NCI-H2171 (cell line): ENCODE measurements at places on chromosomes 3 and 15.

DNA sequence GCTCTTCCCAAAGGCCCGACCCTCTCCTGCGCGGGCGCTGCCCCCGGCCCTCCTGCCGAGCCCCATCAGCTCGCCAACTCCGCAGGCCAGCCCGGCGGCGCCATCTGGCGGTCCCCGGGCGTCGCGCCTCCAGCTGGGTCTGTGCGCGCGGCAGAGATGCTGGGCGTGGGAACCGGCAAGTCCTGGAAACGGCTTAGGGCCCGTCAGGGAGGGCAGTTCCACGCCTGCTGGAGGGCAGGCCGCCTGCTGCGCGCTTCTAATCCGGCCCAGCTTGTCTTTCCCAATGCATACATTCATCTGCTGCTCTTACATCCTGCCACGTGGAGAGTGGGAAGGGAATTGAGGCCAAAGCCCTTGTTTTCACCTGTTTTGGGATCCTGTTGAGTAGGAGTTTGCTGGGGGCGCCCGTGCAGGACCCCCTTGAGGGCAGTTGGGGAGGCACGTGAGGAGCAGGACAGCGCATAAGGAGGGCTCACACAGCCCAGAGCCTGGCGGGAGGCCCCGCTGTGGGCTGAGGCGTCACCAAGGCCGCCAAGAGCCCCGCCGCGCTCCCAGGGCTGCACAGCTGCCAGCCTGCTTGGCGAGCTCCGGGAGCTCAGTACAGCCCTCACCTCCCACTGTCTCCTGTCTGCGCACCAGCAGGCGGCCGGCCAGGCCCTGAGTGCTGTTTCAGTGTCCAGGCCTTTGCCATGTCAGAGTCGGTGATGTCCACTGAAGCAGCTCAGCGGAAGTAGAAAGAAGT is 165.6 kb downstream of the NSMCE3 start:
- no peak for DNase-seq

GRCh38 chr3:10300087-10300486 is 7.3 kb upstream of the GHRL start:
- DNase-seq, result no peak

- DNase-seq, result no peak
Measured at GRCh38 chr3:64548200-64548889, 139.5 kb downstream of the ADAMTS9 start.

DNA sequence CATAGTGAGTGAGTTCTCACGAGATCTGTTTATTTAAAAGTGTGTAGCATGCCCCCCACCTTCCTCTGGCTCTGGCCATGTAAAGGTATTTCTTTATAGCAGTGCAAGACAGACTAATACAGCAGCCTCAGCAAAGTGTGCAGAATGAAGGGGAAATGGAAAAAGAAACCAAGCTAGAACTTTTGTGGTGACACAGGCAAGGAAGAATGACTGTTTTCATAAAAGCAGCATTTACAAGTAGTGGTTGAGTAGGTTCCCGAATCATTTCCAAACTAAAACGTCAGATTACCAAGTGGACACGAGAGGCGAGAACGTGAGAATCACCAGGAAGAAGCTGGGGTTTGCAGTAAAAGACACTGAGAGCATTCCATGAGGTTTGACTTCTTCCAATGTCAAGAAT is 100.2 kb upstream of the AKAP13 start:
- no peak for DNase-seq

DNA sequence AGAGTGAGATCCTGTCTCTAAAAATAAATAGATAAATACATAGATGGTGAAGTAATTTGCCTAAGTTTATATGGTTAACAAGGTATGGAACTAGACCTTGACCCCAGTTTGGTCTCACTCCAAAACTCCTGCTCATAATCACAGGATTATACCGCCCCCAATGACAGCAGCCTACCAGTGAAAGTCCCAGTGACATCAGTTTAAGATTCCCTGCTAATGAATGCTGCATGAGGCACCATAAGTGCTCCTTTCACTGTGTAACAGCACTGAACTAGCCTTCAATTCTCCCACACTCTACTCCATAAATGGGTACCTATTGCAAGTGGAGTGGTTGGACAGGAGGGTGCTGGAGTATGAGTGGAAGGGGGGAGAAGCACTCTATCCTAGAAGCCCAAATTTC is 23.7 kb upstream of the THSD4 start:
- no peak for DNase-seq

DNA sequence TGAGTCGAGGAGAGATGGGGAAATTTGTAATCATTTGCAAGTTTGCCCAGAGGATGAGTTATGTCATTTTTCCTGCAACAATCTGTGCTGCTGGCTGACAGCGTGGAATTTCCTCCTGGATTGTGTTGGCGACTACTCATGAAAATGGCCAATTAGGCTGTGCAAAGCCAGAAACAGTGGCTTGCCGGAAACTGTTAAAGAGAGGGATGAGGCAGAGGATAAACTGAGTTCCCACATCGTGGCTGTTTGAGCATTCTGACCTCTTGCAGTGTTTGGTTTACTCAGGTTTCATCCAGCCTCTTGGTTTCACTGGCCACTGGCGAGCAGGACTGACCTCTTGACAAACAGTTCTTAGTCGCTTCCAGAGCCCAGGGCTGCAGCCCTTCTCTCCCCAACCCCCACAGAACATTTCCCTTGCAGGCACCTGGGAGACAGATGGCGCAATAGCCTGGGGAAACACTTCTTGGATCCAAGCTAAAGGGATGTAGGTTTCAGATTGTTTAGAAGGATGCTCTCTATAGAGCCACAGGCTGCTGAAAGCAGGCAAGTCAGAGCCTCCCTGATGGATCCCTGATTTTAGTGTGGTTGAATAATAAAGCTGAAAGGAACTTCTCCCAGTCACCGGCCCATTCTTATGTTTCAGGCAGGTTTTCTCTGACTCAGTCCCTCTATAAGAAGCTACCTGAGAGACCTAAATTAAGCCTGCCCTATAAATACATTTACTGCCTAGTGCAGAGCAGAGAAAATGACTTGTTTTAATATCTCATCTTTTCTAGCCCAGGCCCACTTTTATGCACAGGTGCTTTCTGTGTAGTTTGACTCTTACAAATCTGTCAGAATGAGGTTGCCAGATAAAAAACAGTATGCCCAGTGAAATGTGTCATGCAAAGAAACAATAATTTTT is 92.8 kb upstream of the UBE2E1 start:
- DNase-seq, result peak; percentile 22

DNA sequence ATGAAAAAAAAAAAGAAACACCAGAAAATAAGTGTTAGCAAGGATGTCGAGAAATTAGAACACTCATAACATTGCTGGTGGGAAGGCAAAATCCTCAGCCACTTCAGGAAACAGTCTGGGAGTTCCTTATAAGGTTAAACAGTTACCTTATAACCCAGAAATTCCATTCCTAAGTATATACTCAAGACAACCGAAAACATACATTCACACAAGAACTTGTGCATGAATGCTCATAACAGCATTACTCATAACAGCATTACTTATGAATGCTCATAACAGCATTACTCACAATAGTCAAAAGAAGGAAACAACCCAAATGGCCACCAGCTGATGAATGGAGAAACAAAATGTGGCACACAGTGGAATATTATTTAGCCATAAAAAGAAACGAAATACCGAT is 34.8 kb upstream of the DCP1A start:
- no peak for DNase-seq

GRCh38 chr3:154616298-154616697 is 186.3 kb upstream of the GPR149 start:
- no peak for DNase-seq

DNA sequence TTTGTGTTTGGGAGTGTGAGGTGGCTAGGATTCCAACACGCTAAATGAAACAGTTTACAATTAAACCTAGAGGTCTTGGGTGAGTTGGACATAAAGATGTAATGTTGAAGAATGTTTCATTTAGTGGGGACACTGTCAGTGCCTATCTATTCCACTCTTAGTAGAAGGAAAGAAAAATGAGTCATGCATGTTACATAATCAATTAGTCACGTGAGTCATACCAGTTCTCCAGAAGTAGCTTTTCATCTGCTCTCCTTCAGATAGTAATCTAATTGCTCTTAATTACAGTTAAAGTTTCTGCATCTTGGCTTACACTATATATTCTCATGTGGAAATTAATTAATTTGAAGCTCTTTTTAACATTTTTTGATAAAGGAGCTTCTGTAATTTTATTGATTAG is 115.7 kb upstream of the P2RY1 start:
- DNase-seq, result no peak

DNA sequence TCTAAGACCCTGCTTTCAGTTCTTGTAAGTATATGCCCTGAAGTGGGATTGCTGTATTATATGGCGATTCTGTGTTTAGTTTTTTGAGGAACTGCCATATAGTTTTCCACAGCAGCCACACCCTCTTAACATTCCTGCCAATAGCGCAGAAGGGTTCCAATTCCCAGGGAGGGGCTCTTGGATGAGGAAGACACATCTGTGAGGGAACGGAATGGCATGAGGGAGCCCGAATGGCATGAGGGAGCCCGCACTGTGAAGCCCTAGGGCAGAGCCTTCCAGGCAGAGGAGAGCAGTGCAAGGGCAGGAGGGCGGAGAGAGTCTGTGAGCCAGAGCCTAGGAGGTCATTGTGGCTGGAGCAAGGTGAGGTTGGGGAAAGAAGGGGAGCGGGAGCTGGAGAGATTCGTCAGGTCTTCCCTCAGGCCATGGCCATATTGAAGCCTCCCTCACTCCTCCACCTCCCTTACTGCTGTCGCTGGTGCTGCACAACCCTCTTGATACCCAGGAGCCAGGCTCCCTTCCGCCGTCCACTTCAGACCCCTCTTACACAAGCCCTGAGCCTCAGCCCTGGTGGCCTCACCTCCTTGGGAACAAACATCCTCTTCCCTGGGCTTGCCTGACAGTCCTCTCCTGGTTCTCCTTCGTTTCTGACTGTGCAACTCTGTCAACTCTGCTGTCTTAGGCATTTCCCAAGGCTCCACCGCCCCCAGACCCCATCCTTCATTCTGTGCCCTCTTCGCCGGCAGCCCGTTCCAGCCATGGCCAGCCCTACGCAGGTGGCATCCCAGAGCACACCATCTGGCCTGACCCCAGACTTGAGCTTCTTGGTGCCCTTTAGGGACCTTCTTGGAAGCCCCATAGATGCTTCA is 51.4 kb downstream of the FGD5 start:
- no peak for DNase-seq

DNA sequence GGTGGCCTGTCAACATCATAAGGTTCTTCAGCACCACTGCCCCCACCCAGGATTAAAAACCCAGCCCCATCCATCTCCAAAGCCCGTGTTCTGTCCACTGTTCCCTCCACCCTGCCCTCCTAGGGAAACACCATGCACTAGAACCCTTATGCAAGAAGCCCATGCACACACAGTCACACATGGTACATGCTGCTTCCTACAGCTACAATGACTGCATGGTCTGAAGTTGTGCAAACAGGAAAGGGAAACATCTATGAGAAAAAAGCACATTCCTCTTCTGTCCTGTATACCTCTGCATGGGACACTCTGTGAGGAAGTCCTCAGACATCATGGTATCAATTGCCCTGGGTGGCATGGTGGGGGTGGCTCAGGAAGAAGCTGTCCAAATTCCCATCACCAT is 108.6 kb upstream of the MRPS22 start:
- no peak for DNase-seq

- no peak for DNase-seq
Measured at GRCh38 chr3:61929617-61930016, 368.2 kb downstream of the PTPRG start.

DNA sequence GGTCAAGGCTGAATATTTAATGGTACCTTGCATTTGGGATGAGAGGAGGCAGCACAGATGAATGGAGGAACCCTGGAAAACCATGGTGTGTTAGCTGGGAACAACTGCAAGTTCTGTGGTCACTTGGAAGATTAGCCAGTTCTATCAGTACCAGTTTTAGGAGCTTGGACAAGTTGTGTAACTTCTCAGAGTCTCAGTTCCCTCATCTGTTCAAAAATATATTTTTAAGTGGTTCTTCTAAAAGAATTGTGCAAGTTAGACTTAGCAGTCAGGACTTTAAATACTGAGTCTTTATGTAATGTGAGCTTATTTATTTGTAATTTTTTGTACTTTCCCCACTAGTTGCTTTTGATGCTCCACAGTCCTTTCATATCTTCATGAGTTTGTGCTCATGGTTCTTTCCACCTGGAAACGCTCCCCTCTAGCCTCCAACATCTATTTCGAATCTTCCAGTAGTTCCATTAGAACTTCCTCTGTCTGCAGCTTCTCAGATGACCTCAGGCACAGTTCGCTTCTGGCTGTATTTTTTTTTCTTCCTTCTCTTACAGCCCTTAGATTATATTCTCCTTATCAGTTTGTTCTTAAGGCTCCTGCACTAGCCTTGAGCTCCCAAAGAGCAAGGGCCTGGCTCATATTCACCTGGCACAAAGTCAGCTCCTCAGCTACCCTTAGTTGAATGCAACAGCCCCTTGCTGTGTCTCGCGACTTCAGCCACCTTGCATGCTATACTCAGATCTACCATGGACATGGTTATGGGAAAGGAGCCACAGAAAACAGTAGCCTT is 27.1 kb downstream of the ITPR1 start:
- DNase-seq, result no peak

GRCh38 chr15:31040611-31041010 is 49.2 kb upstream of the MTMR10 start:
- no peak for DNase-seq

GRCh38 chr15:64521726-64522164 is 61.4 kb downstream of the ZNF609 start:
- DNase-seq, result peak; percentile 20

GRCh38 chr3:65914032-65914739 is 124.5 kb downstream of the MAGI1 start:
- no peak for DNase-seq

DNA sequence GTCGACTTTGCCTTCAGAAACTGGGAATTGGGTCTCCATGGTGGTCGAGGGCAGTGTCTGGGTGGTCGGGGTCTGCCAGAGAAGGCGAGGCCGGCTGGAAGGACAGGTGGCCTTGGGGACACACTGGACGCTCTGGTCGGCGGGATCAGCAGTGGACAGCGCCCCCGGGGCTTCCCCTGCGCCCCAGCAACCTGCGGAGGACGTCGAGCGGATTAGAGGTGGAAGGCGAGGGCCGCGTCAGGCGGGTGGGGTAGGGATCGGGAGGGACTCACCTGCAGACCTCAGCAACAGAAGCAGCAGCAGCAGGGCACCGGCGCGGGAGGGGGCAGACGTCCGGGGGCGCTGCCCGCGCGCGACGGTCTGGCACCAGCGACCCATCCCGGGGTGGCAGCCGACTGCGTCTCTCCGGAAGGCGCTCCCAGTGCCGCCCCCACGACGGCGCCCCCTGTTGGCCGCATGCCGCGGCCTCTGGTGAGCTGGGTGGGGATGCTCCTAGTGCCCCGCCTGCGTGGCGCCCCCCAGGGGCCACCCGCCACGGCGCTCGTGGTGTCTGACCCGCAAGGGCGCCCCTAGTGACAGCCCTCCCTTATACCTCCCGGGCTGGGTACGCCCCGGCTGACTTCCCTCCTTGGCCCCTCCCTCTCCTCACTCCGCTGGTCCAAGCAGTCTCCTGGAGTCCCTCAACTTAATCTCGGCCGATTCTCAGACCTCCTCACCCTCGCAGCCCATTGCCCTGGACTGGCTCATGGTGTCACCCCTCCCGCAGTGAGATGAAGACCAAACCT is at the start of gene PRSS50:
PRSS50 (minus strand) TSS at position 423 of the 785 bp plus-strand sequence; CDS start at position 378, 45 bp downstream.
- DNase-seq, result no peak

GRCh38 chr3:20388971-20389370 is 203.0 kb upstream of the SGO1 start:
- no peak for DNase-seq

- DNase-seq, result no peak
Measured at GRCh38 chr3:196122021-196122687, 40.3 kb upstream of the TFRC start.

GRCh38 chr15:76203346-76204108 is 107.7 kb downstream of the ETFA start:
- DNase-seq, result no peak

GRCh38 chr15:72451224-72451623 is 22.9 kb upstream of the ARIH1 start:
- DNase-seq, result no peak
